RWPE1 (cell line): ENCODE measurements at places on chromosomes 2 and 18.

DNA sequence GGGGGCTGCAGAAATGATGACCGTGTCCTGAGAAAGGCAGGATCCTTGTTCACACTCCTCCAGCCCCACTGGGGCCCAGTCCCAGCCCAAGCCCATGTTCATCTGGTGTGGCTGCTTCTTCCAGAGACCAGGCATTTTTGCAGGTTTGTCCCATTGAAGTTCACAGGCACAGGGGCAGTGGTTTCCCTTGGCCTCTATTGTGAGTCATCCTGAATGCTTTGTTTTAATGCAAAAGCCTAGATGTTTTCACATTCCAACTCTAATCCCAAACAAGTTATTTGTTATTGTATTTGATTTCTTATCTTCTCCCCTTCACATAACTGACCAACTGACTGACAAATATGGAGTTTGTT lies 426.4 kb upstream of the ID2 start:
- no peak for DNase-seq

DNA sequence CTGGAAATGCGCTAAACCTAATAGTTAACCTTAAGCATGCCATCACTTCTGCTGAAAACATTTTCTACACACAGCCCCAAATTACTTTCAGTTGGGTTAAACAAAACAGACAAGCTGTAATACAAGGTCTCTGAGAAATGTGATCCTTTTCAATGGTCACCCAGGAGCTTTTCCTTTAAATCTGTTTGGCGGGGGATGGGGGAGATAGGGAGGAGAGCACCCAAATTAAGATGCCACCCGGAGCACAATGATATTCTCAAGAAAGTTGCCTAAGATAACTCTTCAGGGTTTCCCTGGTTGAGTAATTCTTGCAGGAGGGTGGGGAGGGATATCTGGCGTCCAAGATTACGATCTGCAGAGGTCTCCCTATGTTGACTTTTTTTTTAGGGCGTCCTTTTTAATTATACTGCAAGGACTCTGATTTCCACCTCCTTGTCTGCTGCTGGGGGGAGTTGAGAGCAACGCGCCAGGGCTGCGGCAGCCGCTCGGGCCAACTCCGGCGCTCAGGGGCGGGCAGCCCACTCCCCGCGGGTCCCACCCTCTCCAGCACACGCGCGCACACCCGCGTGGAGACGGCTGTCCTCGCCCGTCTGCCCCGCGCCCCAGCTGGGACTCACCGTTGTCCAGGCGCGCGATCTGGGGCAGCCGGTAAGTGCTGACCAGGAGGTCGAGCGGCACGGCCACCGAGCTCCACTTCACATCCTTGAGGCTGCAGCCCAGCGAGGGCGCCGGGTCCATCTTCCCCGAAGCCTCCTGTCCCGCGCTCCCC lies 807 bp downstream of the GAREM1 start:
- DNase-seq, result peak; percentile 14

DNA sequence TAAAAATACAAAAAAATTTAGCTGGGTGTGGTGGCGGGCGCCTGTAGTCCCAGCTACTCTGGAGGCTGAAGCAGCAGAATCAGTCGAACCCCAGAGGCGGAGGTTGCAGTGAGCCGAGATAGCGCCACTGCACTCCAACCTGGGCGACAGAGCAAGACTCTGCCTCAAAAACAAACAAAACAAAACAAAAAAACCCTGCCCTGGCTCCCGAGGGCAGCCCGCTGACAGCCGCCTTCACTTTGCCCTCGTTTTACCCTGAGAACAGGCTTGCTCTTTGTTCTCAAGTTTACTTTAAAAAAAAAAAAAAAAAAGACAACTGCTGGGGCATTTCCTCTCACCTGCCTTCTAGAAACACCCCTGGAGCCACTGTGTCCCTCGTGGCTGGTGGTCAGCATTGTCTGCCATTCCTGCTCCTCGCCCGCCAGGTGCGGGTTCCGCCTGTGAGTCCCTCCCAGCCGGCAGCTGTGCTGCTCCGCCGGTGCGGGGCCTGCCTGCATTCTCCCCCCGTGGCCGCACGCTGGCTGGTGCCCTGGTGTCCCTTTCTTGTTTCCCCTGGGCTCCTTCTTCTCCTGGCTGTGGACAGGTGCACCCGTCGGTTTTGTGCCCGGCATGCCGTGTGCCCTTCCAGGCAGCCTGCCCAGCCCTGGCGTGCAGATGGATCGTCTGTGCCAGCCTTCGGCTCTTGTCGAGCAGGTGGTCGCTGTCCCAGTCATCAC lies 105.7 kb downstream of the USP40 start:
- DNase-seq, result no peak

GRCh38 chr18:3345452-3345851 lies 83.5 kb downstream of the MYL12B start:
- peak; percentile 23 for DNase-seq

GRCh38 chr2:195513119-195513518 lies 143.9 kb upstream of the SLC39A10 start:
- DNase-seq, result no peak

- DNase-seq, result no peak
Measured at GRCh38 chr2:60534892-60535684, 18.4 kb downstream of the BCL11A start.
